ENCODE measurements at places on chromosomes 4 and X.

- DNase-seq: no peak
Observed at GRCh38 chrX:139191286-139191685, 339.3 kb upstream of the F9 start.

DNA sequence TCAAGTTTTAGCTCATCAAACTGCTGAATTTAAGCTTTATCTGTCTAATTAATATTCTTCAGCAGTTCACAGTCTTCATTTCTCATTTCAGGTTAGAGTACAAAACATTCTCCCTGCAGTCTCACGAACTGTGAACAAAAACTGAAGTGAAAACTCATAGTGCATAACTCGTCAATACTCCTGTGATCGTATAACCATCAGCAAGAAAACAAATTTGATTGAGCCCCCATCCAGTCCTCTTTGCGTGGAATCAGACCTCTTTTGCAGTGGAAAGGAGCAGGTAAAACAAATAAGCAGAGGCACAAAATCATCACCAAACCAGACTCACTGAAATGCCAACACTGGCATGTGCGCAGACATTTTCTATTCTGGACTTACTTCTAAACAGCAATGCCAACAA, 12.7 kb downstream of the ADAM29 start:
- DNase-seq: no peak

GRCh38 chr4:69122476-69122875, 26.2 kb downstream of the UGT2B7 start:
- no peak for DNase-seq

- DNase-seq: no peak
Observed at GRCh38 chr4:30720661-30721184, 554 bp downstream of the PCDH7 start.

DNA sequence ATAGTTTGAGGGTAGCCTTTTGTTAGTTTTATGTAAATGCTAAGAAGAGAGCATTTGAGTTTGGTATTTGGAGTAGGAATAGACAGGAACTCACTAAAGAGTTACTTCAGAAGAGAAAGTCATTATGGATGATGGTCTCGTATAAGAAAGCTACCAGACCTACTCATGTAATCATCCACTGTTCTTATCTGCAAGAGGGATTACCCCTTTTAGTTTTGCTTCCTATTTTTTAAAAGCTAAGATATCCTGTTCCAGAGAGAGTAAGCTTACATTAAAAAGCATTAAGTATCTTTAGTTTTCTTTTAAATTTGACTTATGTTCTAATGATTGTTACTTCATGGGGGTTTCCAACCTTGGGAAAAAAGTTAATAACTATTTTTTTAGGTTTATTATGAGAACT, 12.5 kb upstream of the ART3 start:
- no peak for DNase-seq

- DNase-seq: no peak
Observed at GRCh38 chr4:41638866-41639265, 100.9 kb downstream of the LIMCH1 start.

- no peak for DNase-seq
Observed at GRCh38 chrX:115322375-115322774, 32.9 kb downstream of the LUZP4 start.

GRCh38 chr4:18110099-18110498, 88.5 kb upstream of the LCORL start:
- no peak for DNase-seq

DNA sequence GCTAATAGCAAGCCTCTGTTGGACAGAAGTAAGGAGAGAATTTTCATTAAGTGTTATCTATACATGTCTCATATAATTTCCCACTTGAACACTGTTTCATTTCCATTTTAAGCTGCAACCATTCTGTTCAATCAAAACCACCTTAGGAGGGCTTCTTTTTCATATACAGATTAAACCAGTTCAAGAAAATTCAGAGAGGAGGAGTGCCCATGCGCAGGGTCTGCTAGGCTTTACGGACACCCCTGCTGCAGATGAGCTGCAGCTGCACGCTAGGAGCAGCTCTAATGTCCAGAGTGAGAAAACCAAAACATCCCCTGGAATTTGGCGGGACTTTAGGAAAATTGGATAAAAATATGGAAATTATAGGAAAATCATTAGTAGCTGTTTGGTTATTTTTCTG, 541.0 kb downstream of the SPRY1 start:
- no peak for DNase-seq

DNA sequence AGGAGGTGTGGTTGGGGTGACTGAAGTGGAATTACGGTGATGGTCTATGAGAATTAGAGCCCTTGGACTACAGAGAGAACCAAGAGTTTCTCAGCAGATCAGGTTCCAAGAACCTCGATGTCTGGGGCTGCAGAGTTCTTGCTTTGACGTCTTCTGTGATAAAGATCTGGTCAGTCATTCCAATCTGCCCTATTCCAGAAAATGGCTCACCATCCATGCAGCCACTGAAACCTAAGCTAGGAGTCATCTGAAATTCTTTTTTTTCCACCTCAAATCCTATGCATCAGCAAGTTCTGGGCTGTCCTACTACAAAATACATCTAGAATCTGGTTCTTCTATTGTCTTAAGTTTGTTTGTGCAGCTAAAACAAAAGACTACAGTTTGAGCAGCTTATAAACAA, 254.4 kb upstream of the PGRMC2 start:
- DNase-seq: no peak

- DNase-seq: no peak
Observed at GRCh38 chr4:151674804-151675391, 85.9 kb downstream of the GATB start.

DNA sequence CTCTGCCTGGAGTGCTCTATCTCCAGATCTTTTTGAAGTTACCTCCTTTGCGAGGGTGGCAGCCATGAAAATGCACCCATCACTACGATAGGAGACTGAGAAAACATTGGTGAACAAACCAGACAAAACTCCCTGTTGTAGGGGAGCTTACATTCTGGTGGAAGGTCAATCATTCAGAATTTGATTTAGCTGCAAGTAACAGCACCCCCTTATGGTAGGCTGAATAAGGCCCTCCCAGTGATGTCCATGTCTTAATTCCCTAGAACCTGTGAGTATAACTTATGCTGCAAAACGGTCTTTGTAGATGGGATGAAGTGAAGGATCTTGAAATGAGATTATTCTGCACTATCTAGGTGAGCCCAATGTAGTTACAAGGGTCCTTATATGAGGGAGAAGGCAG, 5.6 kb upstream of the TEC start:
- no peak for DNase-seq

GRCh38 chr4:184322328-184323025, 104.8 kb upstream of the ENPP6 start:
- no peak for DNase-seq

DNA sequence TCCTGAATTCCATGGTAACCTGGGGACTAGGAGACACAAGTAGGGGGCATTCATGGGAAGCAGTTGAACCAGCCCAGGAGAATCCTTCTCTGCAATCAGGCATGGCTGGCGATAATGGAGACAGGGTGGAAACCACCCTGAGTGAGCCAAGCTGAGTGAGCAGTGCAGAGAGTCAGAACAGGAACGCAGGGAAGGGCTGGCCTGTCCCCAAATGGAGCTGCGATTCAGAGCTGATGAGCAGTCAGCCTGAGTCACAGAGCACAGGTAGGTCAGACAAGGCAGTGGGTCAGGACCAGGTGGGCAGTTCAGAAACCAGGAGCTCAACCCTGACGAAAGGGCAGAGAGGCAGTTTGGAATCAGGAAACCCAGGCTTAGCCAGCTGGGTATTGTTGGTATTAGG, 129.0 kb downstream of the BTC start:
- no peak for DNase-seq

DNA sequence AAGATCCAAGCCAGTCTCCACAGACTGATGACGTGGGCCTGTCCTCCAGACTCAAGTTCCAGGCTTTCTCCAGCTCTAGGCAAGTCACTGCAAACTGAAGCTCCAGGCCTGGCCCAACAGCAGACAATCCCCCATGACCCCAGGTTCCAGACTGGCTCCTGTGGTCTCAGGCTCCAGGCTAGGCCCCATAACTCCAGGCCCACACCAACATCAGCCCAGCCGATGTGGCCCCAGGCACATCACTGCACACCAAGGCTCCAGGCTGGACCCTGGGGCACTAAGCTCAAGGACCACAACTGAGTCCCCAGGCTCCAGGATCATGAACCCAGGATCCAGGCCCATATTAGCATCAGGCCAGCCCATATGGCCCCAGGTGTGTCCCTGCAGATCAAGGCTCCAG, 143.6 kb downstream of the COX7B2 start:
- no peak for DNase-seq

DNA sequence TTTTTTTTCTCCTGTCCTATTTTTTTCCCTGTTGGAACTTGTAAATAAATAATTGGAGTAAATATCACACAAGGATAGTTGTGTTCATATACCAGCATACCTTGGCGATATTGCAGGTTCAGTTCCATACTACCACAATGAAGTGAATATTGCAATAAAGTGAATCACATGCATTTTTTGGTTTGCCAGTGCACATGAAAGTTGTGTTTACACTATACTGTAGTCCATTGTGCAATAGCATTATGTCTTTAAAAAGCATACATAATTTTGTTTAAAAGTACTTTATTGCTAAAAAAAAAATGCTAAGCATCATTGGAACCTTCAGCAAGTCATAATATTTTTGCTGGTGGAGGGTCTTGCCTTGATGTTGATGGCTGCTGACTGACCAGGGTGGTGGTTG, 88.6 kb downstream of the GSTCD start:
- DNase-seq: no peak

GRCh38 chr4:169243825-169244609, 26.7 kb downstream of the SH3RF1 start:
- no peak for DNase-seq

GRCh38 chr4:80202741-80203553, 5.6 kb downstream of the PRDM8 start:
- DNase-seq: peak; percentile 24

DNA sequence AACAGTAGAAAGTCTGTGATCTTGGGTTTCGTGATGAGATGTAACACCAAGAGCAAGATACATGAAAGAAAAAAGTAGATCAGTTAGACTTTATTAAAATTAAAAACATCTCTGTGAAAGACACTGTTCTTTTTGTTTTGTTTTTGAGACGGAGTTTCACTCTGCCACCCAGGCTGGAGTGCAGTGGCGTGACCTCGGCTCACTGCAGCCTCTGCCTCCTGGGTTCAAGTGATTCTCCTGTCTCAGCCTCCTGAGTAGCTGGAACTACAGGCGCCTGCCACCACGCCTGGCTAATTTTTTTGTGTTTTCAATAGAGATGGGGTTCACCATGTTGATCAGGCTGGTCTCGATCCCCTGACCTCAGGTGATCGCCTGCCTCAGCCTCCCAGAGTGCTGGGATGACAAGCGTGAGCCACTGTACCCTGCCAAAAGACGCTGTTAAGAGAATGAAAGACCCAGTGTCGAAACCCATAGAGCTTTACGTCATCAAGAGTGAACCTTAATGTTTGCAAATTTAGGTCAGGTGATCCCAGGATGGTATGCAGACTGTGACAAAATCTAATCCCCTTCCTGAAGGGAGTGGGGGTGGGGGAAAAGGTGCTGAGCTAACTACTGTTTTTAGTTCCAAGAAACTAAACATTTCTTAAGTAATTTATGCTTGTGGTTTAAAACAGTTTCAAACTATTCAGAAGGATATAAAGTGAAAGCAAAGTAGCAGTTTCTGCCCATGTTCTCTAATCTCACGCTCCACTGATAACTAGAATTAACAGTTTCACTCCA, 8.0 kb downstream of the OFD1 start:
- no peak for DNase-seq

DNA sequence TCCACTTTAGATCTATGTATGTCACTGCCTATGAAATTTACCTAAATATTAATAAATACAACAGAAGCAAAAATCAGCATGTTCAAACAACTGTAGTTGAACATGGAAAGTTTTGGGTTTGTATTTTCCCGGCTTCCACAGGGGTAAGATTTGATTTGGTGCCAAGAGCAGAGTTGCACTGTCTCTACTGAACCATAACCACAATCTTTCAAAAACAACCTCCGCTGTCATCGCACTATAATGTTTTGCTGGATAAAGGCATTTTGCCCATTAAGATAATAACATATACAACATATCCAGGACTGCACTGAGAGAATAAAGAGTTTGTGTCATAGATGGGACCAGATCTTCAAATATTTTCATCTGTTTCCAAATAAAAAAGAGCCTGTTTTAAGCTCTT, 94.9 kb downstream of the TENM3 start:
- no peak for DNase-seq

GRCh38 chrX:109954333-109954732, 48.6 kb upstream of the TMEM164 start:
- no peak for DNase-seq

- DNase-seq: no peak
Observed at GRCh38 chr4:124953061-124953460, 240.5 kb upstream of the ANKRD50 start.

- no peak for DNase-seq
Observed at GRCh38 chr4:171588764-171589163, 224.4 kb upstream of the GALNTL6 start.

- DNase-seq: no peak
Observed at GRCh38 chrX:125533352-125533751, 213.7 kb downstream of the TEX13C start.

- no peak for DNase-seq
Observed at GRCh38 chr4:55447108-55447708, 51.5 kb downstream of the TMEM165 start.

- no peak for DNase-seq
Observed at GRCh38 chrX:2665387-2666304, 25.4 kb upstream of the CD99 start.

- DNase-seq: no peak
Observed at GRCh38 chr4:26467724-26468123, 22.6 kb downstream of the CCKAR start.

GRCh38 chr4:78056265-78057129, 626 bp upstream of the FRAS1 start:
- peak; percentile 95 for DNase-seq

DNA sequence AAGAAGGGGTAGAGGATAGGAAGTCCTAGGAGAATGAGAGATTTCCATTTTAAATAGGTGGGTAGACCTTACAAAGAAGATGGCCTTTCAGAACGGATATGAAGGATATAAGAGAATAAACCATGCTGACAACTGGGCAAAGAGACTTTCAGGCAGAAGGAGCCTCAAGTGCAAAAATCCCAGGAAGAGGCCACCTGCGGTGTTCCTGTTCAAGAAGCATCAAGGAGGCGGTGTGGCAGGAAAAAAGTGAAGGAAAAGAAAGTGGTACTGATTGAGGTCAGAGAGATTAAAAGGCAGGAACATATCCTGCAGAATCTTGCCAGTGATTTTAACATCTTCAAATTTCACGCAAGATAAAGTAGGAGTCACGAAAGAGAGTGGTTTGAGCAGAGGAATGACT, 172.0 kb downstream of the FSTL5 start:
- no peak for DNase-seq

DNA sequence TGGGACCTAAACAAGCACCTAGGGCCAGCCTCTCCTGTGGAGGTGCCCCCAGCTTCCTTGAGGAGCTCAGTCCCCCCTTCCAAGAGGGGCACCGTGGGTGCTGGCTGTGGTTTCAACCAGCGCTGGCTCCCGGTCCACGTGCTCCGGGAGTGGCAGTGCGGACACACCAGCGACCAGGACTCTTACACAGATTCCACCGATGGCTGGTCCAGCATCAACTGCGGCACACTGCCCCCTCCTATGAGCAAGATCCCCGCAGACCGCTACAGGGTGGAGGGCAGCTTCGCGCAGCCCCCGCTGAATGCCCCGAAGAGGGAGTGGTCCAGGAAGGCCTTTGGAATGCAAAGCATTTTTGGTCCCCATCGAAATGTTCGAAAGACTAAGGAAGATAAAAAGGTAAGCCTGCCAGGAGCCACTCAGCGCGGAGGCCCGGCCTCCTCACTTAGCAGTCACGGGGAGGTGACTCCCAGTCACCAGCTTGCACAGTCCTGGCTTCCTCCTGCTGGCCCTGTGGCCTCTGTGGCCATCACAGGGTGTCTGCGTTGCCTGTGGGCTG, 24.9 kb downstream of the RGS12 start:
- no peak for DNase-seq

- no peak for DNase-seq
Observed at GRCh38 chr4:69546134-69546765, 50.5 kb upstream of the UGT2B4 start.

All from NCI-H187 (cell line).